ENCODE measurements at places on chromosomes 11 and 22.

DNA sequence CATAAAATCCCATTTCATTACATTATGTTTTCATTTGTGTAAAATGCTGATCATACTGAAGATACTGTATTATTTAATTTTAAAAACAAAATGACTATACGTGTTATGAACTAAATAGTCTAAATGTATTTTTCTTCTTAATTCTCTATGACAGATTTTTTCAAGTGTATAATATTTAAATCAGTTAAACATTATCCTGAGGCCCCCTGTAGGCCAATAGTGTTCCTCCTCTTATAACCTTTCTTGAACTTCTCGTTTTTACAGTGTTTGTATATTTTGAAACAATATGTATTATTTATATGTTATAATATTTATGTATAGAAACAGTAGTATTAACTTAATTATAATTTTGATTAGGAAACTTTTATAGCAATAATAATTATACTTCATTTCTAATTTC, 151.1 kb upstream of the CHORDC1 start:
- DNase-seq: no peak

DNA sequence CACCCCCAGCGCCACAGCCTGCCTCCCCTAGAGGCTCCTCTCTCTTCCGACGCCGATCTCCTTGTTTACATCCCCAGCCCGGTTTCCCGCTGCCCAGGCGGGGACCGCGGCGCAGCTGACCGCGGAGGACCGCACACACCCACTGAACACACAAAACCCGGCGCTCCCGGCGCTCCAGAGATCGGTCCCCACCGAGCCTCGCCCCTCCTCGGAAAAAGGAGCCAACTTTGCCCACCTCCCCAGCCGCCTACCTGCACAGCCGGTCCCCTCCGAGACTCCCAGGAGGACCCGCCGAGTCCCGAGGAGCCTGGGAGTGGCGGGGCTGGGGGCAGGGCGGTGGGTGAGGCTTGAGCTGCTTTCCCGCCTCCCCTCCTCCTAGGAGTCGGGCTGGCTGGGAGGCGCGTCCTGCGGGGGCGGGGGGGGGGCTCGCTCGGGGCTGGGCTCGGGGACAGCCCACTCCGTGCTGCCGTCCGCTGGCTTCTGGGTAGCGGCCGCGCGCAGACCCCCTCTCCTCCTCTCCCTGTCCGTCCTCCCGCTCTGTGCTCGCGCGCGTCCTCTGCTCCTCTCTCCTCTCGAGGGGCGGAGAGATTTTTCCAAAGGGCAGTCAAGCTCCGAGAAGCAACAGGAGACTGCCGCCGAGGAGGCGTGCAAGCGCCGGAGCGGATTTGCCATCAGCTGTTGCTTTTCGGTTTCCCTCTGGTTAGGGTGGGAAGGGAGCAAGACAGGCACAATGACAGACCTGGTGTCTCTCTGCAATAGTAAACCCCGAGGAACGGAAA, at the start of gene FXYD6:
TSS of gene FXYD6 (minus strand) at position 318 of the 779 bp plus-strand sequence. CDS start 33,882 bp downstream, outside the sequence.
- DNase-seq: no peak

DNA sequence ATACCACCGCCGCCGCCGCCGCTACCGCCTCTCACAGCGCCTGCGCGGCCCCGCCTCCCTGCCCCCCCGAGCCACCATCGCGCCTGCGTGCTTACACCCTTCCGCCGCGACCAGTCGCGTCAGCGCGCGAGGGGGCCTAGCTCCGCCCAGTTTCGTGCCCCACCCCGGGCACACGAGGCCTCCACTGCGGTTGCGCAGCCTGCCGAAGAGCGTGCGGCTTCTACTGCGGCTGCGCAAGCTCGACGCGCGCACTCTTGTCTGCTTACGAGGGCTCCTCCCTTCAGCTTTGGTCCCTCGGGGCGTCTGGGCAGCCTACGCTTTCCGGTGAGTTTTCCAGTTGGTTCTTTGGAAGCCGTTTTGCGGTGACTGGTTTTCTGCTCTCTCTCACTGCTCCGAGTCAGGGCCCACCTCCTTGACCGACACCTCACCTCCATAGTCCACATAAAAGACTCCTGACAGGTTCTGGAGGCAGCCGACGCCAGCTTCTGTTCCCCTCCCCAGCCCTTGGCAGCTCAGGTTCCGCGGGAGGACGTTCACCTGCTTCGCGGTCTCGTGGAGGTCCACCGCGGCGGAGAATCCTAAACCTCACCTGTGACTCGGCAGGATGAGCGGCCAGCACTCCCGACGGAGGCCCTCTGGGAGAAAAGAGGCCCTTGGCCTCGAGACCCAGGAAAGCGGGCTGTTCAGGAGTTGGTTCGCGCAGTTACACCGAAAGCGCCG, at the start of gene PITPNB:
TSS of gene PITPNB (minus strand) at position 35 of the 720 bp plus-strand sequence. CDS start 65 bp downstream, outside the sequence.
- peak; percentile 85 for DNase-seq

- no peak for DNase-seq
These were observed 78.3 kb upstream of the SCUBE2 start for GRCh38 chr11:9169595-9170295.

DNA sequence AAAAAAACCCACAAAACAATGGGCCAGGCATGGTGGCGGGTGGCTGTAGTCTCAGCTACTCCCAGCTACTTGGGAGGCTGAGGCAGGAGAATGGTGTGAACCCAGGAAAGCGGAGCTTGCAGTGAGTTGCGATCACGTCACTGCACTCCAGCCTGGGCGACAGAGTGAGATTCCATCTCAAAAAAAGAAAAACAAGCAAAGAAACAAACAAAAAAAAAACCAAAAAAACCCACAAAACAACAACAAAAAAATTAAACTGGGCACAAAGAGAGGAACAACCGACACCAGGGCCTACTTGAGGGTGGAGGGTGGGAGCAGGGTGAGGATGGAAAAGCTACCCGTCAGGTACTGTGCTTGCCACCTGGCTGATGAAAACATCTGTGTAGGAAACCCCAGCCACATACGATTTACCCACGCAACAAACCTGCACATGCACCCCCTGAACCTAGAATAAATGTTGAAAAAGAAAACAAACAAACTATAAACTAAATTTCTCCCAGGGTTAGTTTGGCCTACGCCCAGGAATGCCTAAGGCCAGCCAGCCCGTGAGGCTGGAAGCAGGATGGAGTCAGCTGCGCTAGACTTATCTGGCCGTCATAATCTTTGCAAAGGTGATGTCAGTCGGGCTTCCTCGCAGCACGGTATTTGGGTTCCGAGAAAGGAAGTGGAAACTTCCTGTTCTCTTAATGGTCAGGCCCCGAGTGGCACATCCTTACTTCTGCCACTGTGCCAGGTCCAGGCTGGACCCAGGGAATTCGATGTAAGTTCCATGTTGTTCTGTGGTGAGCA, 21.9 kb upstream of the CYB5R3 start:
- no peak for DNase-seq

DNA sequence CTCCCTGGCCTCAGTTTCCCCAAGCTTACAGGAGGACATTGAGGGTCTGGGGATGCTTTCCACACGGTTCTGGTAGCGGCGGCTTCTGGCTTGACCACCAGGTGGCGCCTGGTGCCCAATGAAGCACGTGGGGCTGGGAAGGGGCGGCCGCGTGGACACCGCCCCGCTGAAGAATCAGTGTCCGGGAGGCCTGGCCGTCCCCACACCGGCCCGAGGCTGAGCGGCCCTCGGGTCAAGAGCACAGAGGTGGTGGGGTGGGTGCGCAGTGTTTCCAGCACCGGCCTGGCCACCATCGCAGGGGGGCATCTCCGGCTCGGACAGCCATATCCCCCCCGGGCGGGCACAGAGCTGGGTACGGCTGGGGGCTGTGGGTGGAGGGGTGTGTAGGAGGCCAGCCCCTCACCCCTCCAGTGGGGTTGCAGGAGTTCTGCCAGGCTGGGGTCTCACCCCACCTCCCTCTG, 27.8 kb upstream of the PPARA start:
- DNase-seq: no peak

DNA sequence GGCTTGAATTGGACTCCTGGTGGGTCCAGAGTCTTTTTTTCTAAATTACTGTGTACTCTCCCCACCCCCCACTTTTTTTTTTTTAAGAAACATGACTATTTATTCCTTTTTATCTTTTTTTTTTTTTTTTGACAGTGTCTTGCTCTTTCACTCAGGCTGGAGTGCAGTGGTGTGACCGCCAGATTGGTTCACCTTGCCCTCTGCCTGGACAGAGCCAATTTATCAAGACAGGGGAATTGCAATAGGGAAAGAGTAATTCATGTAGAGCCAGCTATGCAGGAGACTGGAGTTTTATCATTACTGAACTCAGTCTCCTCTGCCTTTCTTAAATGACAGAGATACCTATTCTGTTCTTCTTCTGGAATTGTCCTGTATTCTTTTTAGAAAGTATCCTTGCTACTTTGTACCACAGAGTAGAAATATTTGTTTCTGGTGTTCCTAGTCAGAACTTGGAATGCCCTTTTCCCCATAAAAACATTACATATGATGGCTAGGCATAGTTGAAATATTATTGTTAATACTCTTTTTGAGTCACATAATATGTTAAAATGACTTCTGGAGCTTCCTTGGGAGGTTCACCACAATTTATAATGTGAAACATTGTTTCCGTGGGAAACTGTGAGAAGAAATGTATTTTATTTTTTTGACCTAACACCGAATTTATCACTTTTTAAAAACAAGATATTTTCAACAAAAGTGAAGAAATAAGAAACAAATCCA, 95.6 kb downstream of the UVRAG start:
- no peak for DNase-seq

DNA sequence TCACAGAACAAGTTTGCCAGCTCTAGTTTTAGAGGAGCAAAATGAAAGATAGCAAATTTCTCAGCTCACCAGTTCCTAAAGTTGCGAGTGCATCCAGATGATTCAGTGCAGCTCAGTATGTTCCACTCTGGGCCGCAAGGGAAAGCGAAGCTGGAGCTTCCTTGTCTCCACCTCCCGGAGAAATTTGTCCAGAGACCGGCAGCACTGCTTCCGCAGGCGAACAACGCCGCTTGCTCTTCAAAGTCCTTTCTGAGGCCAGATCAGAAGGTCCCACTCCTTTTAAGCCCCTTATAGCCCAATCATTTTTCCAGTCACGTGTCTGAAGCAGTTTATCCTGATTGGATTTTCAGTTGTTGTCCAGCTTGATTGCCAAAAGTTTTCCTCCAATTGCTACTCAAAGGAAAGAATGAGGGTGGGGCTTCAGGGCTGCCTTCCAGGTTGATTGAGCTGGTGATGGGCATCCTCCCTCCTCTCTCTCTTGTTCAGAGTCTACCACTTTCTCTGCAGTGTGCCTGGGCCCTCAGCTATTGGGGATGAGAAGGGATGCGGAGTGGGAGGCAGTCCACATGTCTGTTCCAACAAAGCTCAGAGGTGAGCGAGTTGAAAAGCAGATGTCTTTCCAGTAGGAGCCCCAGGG, at the start of gene ZNF280A:
TSS of gene ZNF280A (minus strand) at position 251 of the 637 bp plus-strand sequence. CDS start 4,640 bp downstream, outside the sequence.
- no peak for DNase-seq

- DNase-seq: no peak
These were observed 105.3 kb downstream of the MORC2 start for GRCh38 chr22:30863081-30863833.

DNA sequence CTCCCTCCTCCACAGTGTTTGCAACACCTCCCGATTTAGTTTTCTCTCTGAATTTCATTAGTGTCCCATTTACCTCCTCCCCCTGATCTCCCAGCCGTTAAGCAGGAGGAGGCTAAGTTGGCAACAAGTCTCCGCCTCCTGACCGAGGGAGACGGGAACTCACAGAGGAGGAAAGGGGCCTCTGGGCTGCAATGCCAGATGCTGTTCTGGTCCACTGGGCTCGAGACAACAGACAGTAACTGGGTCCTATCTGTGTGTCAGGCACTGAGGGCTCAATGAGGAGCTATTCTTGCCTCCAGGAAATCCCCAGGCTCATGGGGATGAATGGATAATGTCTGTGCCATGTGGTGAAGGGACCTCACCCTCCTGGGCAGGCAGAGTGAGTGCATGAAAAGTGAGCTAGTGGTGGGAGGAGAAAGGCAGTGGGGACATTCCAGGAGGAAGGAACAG, 228.1 kb downstream of the TENM4 start:
- DNase-seq: no peak

GRCh38 chr11:119376197-119376847, 5.2 kb downstream of the USP2 start:
- no peak for DNase-seq

DNA sequence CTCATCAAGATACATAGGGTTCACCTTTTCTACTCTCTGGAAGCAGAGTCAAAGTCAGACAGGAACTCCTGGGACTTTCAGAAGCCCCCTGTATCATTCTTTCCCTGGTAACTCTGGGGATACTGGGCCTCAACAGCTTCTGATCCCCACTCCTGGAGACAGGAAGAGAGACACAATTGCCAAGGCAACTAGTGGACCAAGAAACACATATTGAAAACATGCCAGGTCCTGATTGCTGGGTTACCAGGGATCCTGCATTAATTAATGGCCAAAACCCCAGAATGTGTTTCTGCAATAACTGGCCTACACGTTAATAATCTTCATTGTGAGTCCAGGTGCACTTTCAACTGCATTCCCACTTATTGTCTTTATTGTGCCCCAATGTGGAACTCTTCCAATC, 260.8 kb upstream of the POU2AF2 start:
- no peak for DNase-seq

DNA sequence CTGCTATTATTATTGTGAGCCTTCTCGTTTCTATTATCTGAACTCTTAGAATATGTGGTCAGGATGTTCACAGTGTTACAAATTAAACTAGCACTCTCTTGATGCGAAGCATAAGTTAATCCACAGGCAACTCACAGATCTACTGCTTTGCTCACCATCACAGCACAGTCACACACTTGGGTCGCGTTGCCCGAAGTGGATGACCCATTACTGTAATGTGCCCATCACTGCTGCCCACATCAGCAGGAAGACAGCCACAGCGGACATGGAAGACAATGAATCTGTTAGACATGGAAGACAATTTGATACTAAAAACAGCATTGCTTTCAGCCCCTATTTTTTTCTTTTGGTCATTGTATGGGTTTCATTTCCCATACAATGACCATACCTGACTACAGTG, 216.4 kb upstream of the B3GAT1 start:
- no peak for DNase-seq
